ENCODE measurements at places on chromosomes 4 and X. TPM values are rescaled to one million over a fixed set of nuclear protein-coding genes. Genes with fewer than 3 reads are reported as not detected.

- no peak for DNase-seq
These were observed 119.9 kb downstream of the FBXW7 start for GRCh38 chr4:152415980-152416379.

DNA sequence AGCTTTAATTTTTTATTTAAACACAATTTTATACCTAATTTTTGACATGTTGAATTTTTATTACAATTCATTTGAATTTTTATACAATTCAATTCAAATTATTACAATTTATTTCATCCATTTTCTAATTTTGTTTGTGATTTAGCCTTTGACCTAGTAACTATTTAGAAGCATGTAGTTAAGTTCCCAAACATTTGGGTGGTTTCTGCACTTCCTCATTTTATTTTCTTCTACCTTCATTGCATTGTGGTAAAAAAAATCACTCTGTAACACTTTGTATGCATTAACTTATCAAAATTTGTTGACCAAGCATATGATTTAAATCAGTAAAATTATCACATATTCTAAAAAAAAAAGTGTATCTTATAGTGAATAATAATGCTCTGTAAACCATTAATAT, 928.9 kb downstream of the ARAP2 start:
- no peak for DNase-seq

DNA sequence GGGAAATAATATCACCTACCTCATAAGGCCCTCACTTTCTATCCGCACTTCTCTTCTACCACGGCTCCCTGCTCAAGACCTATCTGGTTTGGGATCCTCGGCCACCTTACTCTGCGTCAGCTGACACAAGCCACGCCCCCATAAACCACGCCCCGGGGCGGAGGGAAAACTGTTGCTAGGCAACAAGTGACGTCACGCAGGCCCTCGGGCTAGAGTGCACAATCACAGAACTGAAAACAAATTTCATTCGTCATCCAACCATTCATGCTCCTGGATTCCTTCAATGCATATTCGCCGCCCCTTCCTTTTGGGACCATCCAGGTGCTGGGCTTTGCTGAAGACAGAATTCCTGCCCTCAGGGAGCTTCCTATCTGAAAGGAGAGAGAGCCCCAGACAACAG, 66.3 kb downstream of the SMC1A start:
- no peak for DNase-seq

DNA sequence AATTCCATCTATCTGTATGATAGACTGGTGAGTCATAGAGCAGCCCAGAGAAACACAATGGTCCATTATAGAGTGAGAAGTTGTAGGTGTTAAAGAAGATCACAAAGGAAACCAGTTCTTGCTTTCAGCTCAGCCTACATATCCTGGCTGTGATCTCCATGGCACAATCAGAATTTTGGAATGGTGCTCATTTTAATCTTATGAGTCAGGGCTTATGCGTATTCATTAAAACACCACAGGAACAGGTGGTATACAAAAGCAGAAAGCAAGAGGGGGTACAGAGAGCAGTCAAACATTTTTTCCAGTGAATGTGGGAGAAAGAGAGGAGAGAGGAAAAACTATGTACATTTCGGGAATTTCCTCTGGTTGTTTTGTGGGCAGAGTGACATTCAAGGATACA, 126.9 kb downstream of the MFAP3L start:
- DNase-seq = no peak

DNA sequence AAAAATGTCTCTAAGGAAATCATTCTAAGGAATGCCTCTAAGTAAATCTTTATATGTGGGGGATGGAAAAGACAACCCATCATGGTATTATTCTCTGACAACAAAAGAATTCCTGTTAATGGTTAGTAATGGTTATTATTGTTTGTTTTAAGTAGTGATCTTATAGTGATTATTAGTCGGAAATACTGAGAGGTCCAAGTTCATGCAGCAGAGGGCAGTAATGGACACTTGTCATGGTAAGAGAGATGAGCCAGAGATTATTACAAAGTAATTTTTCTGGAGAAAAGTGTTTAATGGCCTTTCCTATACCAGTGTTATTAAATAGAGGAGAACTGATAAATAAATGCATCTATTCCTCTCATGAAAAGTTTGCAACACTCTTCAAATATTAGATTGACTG, 8.1 kb upstream of the DKK2 start:
- no peak for DNase-seq

Gene ZDHHC15
- polyA plus RNA-seq = 0.46 TPM

Gene PRR32
- not detected for polyA plus RNA-seq

All from pancreas (tissue), 10 donors.